Melanocyte of skin (primary cell): ENCODE measurements at places on chromosomes 6 and 20. TPM values are rescaled to one million over a fixed set of nuclear protein-coding genes. Genes with fewer than 3 reads are reported as not detected.

The OOEP gene
- not detected in 2 replicates for total RNA-seq

The MGME1 gene
- total RNA-seq = 22.4 and 26.6 TPM in 2 replicates

The TRIM31 gene
- not detected in 2 replicates for total RNA-seq

The GTF2H4 gene
- total RNA-seq = 17.3 and 24.8 TPM in 2 replicates

The FNDC11 gene
- 0.73 TPM in 1 of 2 replicates, not detected in the other for total RNA-seq

The FLRT3 gene
- total RNA-seq = 7.0 and 7.6 TPM in 2 replicates

The ACTL10 gene
- total RNA-seq = 2.3 and 2.9 TPM in 2 replicates

The ABHD12 gene
- total RNA-seq = 48.2 and 70.5 TPM in 2 replicates

The MUC22 gene
- total RNA-seq = not detected in 2 replicates

The KAT14 gene
- total RNA-seq = 19.0 and 20.7 TPM in 2 replicates

The OARD1 gene
- total RNA-seq = 9.3 and 10.0 TPM in 2 replicates

The DSP gene
- total RNA-seq = 1.0 and 1.1 TPM in 2 replicates

The C2 gene
- total RNA-seq = 3.7 TPM in 2 replicates

The CTAGE9 gene
- not detected in 2 replicates for total RNA-seq

The MYLK2 gene
- total RNA-seq = 0.34 TPM in 1 of 2 replicates, not detected in the other

The TGM3 gene
- not detected in 2 replicates for total RNA-seq

The NKX2-4 gene
- total RNA-seq = not detected in 2 replicates

The CPXM1 gene
- not detected in 2 replicates for total RNA-seq

The TDRD6 gene
- under 0.01 and 0.31 TPM in 2 replicates for total RNA-seq

The KCNB1 gene
- not detected in 2 replicates for total RNA-seq

The SLC22A7 gene
- total RNA-seq = not detected in 2 replicates

The GNRH2 gene
- total RNA-seq = 0.73 and 1.0 TPM in 2 replicates

The LY6G5B gene
- 2.1 and 2.9 TPM in 2 replicates for total RNA-seq

The MAP3K4 gene
- total RNA-seq = 11.3 and 12.5 TPM in 2 replicates

The SASH1 gene
- 46.6 and 51.8 TPM in 2 replicates for total RNA-seq

The NELFCD gene
- 68.3 and 68.6 TPM in 2 replicates for total RNA-seq

The DNAH8 gene
- not detected in 2 replicates for total RNA-seq

The TFEB gene
- 1.7 and 2.3 TPM in 2 replicates for total RNA-seq

The CRIP3 gene
- total RNA-seq = 0.73 TPM in 1 of 2 replicates, not detected in the other

The NR2E1 gene
- total RNA-seq = not detected in 2 replicates

The IP6K3 gene
- total RNA-seq = 2.6 and 2.7 TPM in 2 replicates

The MRAP2 gene
- total RNA-seq = 1.0 and 5.5 TPM in 2 replicates

The OR2H1 gene
- total RNA-seq = not detected in 2 replicates

The TPD52L2 gene
- total RNA-seq = 47.1 and 56.3 TPM in 2 replicates

The BPIFA1 gene
- not detected in 2 replicates for total RNA-seq

The HEY2 gene
- 0.15 TPM in 1 of 2 replicates, not detected in the other for total RNA-seq

The LY6G6F gene
- total RNA-seq = not detected in 2 replicates

The APCDD1L gene
- total RNA-seq = under 0.01 TPM in 1 of 2 replicates, not detected in the other

The PTCRA gene
- 1.5 TPM in 1 of 2 replicates, not detected in the other for total RNA-seq

The ZC3H12D gene
- total RNA-seq = under 0.01 TPM in 1 of 2 replicates, not detected in the other

The TTBK1 gene
- total RNA-seq = not detected in 2 replicates

The KCNK17 gene
- not detected in 2 replicates for total RNA-seq

The CASS4 gene
- under 0.01 and 0.15 TPM in 2 replicates for total RNA-seq

The RIPOR3 gene
- total RNA-seq = under 0.01 TPM in 1 of 2 replicates, not detected in the other

The EFCAB8 gene
- under 0.01 and 0.73 TPM in 2 replicates for total RNA-seq

The IL17A gene
- total RNA-seq = not detected in 2 replicates

The ARMC12 gene
- total RNA-seq = not detected in 2 replicates

The NXT1 gene
- total RNA-seq = 12.0 and 17.8 TPM in 2 replicates

The BEND6 gene
- 1.4 and 4.0 TPM in 2 replicates for total RNA-seq

The WFDC8 gene
- total RNA-seq = not detected in 2 replicates

The DYNLRB1 gene
- 82.9 and 87.8 TPM in 2 replicates for total RNA-seq

The C6orf52 gene
- 0.46 TPM in 1 of 2 replicates, not detected in the other for total RNA-seq

The TMC2 gene
- total RNA-seq = not detected in 2 replicates

The ZSCAN31 gene
- total RNA-seq = 3.0 and 3.1 TPM in 2 replicates

The FKBP1C gene
- under 0.01 TPM in 2 replicates for total RNA-seq
